ENCODE measurements at places on chromosomes 7 and 10. TPM values are rescaled to one million over a fixed set of nuclear protein-coding genes. Genes with fewer than 3 reads are reported as not detected.

Gene ABCC2
- total RNA-seq, result 2.8 TPM

DNA sequence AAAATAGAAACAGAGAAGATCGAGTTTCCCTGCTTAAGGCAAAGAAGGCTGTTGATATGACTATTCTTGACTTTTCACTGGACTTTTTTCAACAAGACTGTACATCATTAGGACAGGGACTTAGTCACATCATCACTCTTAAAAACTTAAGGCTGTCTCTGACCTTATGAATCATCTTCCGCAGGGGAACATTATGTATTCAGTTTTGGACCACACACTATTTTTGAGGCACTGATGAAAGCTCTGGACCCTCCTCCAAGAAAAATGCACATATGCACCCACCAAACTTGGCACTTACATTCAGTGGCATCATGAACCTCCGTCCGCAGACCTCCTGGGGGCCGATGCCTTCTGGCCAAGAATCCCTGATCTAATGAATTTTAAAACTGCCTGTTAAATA lies 96.4 kb downstream of the CALD1 start:
- DNase-seq, result no peak

DNA sequence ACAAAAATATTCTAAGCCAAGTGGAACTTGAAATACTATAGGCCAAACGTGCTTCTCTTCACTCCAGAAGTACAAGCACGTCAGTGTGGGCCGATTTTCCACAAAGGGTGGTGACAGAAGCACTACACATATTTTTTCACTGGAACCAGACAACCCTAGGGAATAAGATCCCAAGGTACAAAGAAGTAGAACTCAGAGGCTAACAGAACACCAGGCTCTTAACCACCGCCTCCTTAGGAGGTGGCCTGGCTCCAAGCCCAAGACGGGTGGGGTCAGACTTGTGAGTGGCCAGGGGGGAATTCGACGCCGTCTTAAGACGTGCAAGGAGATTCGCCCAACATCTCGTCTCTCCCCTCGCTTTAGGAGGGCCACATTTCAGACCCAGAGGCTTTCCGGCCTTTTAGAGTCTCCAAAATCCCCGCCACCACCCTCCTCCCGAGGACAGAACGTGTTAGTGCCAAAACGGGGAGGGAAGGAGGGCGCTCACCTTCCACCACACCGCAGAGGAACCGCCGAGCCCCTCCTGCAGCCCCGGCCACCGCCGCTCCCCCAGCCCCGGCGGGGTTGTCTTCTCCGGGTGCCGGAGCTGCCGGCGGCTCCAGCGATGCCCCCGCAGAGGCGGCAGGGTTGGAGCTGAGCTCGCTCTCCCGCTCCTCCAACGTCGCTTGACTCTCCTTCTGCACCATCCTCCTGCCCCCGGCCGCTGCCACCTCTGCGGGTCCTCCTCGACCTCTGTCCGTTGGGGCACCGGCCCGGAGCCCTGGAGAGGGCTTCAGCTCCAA lies 716 bp downstream of the OGA start:
- peak; percentile 95 for DNase-seq

Gene BLNK
- 20.2 TPM for total RNA-seq

GRCh38 chr10:122461729-122462532 lies 578 bp downstream of the HTRA1 start:
- DNase-seq, result peak; percentile 81

DNA sequence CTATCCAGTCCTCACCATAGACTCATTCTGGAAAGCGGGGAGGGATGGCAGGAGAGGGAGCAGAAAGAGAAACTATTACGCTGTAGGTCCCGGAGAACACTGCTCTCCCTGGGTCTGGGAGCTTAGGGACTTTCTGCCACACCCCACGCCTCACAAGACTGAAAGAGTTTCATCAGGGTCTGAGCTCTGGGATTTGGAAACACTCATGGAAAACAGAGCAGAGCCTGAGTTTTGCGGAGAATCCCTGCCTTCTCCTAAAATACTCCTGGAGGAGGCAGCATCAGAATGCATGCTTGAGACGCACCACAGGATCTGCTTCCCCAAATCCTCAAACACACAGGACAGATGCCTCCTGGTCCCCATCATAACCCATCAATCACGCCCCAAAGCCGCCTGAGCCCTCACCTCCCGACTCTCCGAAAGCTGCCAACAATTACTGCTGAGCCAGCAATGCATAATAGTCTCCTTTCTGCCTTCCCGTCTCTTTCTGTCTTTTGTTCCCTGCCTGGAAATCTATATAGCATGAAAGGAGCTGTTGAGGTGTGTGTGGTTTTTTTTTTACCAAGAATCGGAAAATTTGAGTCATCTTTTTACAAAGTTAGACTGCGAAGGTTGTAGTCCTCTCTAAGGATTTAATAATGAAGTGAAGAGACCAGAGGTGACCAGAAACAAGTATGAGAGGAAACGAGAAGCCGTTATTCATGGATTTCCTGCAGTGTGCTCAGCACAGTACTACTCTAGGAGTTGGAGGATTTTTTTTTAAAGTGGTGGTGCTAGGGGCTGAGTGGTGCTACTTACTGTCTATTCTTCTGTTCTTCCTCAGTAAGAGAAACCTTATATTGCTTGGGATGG lies 37.7 kb downstream of the ASB13 start:
- no peak for DNase-seq
